NCI-H345 (cell line): ENCODE measurements at places on chromosomes 11 and 22.

- DNase-seq = no peak
Measured at GRCh38 chr11:45106440-45106839, 40.0 kb upstream of the PRDM11 start.

GRCh38 chr11:84022695-84023094, 736.5 kb upstream of the CCDC90B start:
- no peak for DNase-seq

- DNase-seq = no peak
Measured at GRCh38 chr11:117986981-117987574, 884 bp downstream of the IL10RA start.

GRCh38 chr11:37973941-37974340, 1375.9 kb upstream of the RAG2 start:
- DNase-seq = no peak

- DNase-seq = no peak
Measured at GRCh38 chr11:26065944-26066343, 266.0 kb upstream of the ANO3 start.

- DNase-seq = no peak
Measured at GRCh38 chr11:11416917-11417316, 63.9 kb upstream of the CSNK2A3 start.
